Left kidney (tissue), 8 donors: ENCODE measurements at places on chromosomes 1 and 21.

DNA sequence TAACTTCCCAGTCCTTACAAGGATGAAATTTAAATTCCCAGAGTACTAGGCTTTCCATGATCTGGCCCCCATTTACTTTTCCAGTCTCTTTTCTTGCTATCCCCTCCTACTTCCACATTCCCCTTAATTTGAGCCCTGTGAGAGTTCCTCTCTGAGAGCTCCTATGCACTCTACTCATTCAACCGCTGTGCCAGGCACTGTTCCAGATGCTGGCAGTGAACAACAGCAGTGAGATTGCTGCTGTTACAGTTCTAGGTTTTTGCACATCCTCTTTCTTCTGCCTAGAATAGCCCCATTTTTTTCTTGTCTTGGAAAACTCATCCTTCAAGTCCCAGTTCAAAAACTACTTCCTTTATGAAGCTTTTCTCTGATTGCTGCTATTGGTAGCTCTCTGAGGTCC lies 18.8 kb downstream of the ATF6 start:
- no peak for DNase-seq

GRCh38 chr1:223276029-223276428 lies 87.9 kb downstream of the SUSD4 start:
- no peak for DNase-seq

DNA sequence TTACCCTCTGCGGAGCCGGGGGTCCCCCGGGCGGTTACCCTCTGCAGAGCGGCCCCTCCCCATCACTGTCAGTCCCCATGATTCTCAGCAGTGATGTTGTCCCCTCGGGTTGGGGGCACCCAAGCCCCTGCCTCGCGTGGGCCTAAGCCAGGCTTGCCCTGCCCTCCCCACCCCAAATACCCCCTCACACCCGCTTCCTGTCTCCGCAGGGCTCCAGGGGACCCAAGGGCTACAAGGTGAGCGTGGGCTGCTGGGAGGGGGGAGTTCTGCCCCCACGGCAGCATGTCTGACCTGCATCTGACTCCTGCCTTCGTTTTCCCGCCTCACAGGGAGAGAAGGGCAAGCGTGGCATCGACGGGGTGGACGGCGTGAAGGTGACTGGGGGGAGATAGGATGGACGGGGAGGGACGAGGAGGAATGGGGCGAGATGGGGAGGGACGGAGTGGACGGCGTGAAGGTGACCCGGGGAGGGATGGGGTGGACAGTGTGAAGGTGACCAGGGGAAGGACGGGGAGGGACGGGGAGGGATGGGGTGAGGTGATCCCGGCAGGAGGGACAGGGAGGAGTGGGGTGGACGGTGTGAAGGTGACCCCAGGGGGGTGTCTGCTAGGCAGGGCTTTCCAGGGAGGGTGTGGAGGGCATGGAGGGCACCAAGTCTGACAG lies 8.6 kb downstream of the COL6A1 start:
- no peak for DNase-seq

GRCh38 chr21:42565886-42566523 lies 52.4 kb downstream of the SLC37A1 start:
- no peak for DNase-seq

DNA sequence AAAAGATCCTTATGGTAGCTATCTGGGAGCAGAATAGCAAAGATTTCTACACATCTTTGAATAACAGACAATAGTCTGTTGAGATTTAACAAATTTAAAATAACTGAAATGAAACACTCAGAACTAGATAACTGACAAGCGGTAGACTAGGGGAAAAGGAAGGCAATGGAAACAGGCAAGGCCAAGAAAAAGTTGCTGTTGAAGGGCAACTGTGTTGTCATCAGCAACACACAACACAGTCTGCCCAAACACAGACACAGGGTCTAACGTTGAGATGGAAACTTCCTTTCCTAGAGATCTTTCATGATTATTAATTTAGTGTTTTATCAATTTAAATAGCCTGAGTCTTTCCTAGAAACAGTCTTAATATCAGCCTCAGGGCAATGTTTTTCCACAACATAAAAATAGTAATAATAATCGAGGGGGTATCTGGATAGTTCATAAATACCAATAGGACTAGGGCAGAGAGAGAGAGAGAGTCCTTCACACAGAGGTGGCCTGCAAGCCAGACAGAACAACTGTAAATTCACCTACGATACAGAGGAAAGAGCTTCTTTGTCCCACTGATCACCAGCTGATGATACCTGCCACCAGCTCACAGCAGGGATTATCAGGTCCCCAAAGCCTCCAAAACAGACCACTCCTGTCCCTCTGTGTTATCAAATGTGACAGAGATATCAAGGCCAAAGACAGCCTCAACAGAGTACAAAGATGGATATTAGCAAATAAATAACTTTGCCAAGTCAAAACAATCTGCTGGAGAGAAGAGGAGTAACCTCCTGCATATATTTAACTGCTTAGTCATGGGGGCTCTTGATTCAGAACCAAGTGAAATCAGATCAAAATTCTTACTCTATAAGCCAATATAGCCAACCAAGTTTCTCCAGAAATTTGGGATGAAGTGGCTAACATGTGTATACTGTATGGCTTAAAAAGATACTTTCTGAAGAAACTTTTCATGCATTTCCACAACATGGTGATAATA lies 245.3 kb downstream of the SLC45A1 start:
- DNase-seq, result no peak

DNA sequence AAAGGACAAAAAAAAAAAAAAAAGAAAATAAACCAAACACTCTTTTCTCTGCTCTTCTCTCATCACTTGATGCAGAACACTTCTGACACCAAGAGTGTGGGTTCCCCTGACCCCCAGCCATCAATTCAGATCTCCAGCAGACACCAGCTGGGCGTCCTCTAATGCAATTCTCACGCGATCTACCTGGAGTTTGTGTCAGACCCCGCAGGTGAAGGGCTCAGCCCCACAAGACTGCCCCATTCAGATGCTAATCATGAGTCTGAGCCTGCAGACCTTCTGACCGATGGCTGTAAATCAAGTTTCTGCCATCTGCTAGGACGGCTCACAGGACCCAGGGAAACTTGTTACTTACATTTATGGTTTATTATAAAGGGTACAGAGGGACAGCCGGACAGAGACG lies 133.6 kb upstream of the C1orf174 start:
- DNase-seq, result no peak

DNA sequence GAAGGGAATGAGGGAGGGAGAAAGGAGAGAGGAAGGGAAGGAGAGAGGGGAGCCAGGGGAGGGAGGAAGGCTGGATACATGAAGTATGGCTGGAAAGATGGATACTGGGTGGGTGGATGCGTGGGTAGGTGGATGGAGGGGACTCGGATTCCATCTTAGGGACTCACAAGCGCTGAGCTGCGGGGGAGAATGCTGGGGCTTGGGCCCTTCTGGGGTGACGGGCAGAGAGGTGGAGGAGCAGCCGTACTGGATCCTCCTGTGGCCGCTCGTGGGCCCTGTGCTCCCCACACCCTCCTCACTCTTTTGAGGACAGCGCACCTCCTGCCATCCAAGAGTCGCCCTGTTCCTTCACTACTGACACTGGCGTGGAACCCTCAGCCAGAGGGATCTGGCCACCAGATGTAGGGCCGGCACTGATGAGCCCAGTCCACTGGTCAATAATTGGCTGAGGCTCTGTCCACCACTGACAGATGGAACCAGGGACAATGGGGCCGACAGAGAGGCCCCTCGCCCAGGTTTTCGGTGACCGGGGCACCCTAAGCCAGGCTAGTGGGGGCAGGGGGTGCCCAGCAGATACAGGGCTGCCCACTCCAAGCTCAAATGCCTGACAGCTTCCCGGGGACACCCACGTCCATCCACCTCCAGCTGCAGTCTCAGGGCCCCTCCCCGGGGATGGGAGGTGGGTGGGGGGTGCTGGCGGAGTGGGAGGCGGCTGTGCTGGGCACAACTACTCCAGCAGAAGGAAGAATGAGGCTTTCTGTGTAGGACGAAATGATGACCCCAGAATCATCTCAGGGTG lies 4.4 kb upstream of the ACTRT2 start:
- no peak for DNase-seq

- no peak for DNase-seq
These were observed 39.8 kb downstream of the ZNF691 start for GRCh38 chr1:42886046-42886739.
